ENCODE measurements at places on chromosomes 1 and 21. TPM values are rescaled to one million over a fixed set of nuclear protein-coding genes. Genes with fewer than 3 reads are reported as not detected.

- H3K4me1 ChIP-seq: no peaks in the 10 kb centered on the region
- H3K27ac ChIP-seq: no peak overlapping the region
- no peaks in the 10 kb centered on the region for H3K36me3 ChIP-seq
- no peak for DNase-seq
- peaks cover 25% of the 10 kb centered on the region for H3K27me3 ChIP-seq
Measured at GRCh38 chr1:29835874-29836273, 599.6 kb downstream of the PTPRU start.

DNA sequence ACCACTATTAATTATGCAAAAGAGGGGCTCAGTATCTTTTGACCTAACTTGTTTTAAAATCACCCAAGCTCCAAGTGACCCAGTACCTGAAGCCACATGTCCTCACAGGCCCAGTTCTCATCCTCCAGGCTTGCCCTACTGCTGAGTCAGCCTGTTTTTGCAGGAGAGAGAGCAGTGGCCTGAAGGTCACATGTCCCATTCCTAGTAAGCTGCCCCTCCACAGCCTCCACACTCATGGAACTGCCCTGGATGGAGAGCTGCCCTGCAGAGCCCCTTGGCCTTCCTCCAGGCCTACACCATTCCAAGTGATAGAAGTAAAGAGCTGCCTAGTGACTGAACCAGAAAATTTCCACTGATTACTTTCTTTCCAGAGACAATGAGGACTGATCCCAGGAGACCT is 139.8 kb upstream of the ST6GALNAC5 start:
- no peak overlapping the region for H3K27ac ChIP-seq
- no peaks in the 10 kb centered on the region for H3K36me3 ChIP-seq
- H3K4me1 ChIP-seq: no peaks in the 10 kb centered on the region
- peaks cover 3% of the 10 kb centered on the region for H3K27me3 ChIP-seq

- no peaks in the 10 kb centered on the region for H3K27me3 ChIP-seq
- H3K36me3 ChIP-seq: no peaks in the 10 kb centered on the region
- no peak overlapping the region for H3K4me3 ChIP-seq
- no peak overlapping the region for H3K27ac ChIP-seq
Measured at GRCh38 chr1:152961226-152961891, 9.1 kb upstream of the SPRR4 start.

DNA sequence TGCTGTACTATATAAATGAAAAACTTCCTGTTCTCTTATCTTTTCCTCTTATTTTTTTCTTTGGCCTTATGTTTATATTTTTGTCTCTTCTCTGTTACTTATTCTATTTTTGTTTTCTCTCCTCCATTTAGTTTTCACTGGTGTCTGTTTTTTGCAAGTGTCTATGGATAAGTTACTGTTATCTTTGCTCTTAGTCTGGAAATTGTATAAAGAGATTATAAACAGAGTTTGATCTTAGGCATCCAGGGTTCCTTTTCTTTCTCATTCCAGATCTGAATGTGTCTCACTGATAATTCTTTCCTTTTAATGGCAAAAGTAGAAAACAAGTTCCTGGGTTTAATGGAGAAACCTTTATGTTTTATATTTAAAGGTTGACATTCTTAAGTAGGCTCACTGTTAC is 34.5 kb downstream of the MAN1A2 start:
- H3K36me3 ChIP-seq: peaks cover 18% of the 10 kb centered on the region
- no peaks in the 10 kb centered on the region for H3K27me3 ChIP-seq
- no peak overlapping the region for H3K27ac ChIP-seq
- H3K4me3 ChIP-seq: no peak overlapping the region
- no peaks in the 10 kb centered on the region for H3K4me1 ChIP-seq

GRCh38 chr21:26739189-26739588 is 106.0 kb downstream of the ADAMTS1 start:
- no peak overlapping the region for H3K27ac ChIP-seq
- no peaks in the 10 kb centered on the region for H3K27me3 ChIP-seq
- DNase-seq: no peak
- no peaks in the 10 kb centered on the region for H3K4me1 ChIP-seq
- no peak overlapping the region for H3K4me3 ChIP-seq

GRCh38 chr1:82549841-82550240 is 749.1 kb downstream of the ADGRL2 start:
- H3K27ac ChIP-seq: no peak overlapping the region
- H3K4me3 ChIP-seq: no peak overlapping the region
- no peaks in the 10 kb centered on the region for H3K27me3 ChIP-seq
- DNase-seq: no peak
- H3K36me3 ChIP-seq: peaks cover 1% of the 10 kb centered on the region
- H3K4me1 ChIP-seq: no peaks in the 10 kb centered on the region

DNA sequence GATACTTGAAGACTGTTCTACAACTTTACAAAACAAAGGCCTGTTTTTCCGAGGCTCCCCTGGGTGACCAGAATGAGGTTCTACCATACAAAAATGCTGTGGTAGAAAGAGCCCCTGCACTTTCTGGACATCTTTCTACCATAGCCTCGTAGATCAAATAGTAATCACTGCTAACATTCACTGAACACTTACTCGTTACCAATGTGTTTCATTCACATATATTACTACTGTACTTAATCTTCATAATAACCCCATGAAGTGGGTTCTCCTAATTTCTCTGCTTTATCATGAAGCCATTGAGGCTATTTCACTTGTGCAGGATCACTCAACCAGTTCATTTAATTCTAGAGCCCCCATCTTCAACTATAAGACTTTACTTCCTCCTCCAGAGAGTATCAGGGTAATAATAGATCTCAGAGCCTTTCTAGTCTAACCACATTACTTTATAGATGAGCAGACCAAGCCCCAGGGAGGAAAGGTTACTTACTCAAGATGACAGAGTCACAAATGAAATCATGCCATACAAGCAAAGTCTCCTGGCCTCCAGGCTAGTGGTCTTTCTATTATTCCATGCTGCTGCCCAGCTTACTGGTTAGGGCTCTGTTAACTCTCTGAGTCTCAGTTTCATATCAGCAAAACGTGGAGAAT is 46.7 kb upstream of the OSBPL9 start:
- no peak overlapping the region for H3K27ac ChIP-seq
- no peaks in the 10 kb centered on the region for H3K27me3 ChIP-seq
- no peak for DNase-seq
- peaks cover 44% of the 10 kb centered on the region for H3K4me1 ChIP-seq
- no peaks in the 10 kb centered on the region for H3K36me3 ChIP-seq

- DNase-seq: no peak
- H3K36me3 ChIP-seq: no peaks in the 10 kb centered on the region
- peak within 1 kb of the TSS; percentile 88 for H3K4me3 ChIP-seq
Measured at GRCh38 chr1:26826261-26827105, at the start of gene ZDHHC18. Gene ZDHHC18 (plus strand): TSS chr1:26826688. CDS start chr1:26826805, 117 bp downstream.

DNA sequence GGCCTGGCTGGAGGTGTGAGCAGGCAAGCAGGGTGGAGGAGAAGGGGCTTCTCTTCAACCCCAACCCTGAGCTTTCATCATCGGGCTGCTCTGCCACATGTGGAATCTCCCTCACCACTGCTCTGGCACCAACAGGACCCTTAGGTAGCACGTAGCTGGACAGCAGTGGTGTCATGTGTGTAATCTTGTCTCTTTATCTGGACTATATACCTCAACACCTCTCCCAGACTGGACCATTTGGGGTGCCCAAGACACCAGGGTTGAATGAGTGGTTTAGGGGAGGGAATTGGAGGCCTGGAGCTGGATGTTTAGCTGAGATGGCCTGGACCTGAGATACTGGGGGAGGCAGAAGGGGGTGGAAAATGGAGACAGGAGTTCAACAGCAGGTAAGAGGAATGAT is 63.0 kb downstream of the UBE2T start:
- H3K36me3 ChIP-seq: no peaks in the 10 kb centered on the region
- peaks cover 51% of the 10 kb centered on the region for H3K4me1 ChIP-seq
- H3K4me3 ChIP-seq: no peak overlapping the region
- DNase-seq: no peak
- H3K27ac ChIP-seq: no peak overlapping the region
- H3K27me3 ChIP-seq: no peaks in the 10 kb centered on the region

Gene TDRD5
- total RNA-seq: not detected

Gene RSPO1
- not detected for total RNA-seq

Gene KRTAP24-1
- not detected for total RNA-seq

Gene SERBP1
- 143 TPM for total RNA-seq

Gene ZNF648
- total RNA-seq: not detected

Data from chondrocyte (in vitro differentiated cells).